Stimulated activated naive CD4-positive, alpha-beta T cell (primary cell): ENCODE measurements at places on chromosomes 11 and 22.

- no peak for DNase-seq
Measured at GRCh38 chr22:30675436-30675835, 7.8 kb upstream of the DUSP18 start.

DNA sequence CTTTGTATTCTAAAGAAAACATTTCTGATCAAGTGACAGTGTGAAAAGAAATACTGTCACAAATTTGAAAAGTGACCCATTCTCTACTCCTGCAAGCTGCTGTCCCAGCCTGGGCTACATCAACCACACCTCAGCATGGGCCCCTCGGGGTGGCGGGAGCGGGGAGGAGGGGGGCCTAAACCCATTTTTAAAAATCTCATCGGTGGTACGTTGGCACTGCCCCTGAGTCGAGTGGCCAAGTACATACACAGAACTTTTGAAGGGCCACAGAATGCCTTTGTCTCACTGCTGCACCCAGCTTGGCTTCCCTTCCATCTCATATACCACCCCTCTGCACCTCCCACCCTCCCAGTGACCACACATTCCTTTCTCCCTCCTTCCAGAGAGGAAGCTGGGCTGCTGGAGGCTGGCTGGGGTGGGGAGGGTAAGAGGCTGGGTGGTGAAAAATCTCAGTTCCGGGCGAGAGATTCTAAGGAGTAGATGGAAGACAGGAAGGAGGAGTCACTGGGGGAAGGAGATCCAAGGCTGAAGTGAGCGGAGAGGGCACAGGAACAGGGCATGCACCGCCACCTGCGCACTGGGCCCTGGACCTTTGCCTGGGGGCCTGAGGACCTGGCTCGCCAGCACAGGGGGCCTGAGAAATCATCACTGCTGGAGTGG, 21.1 kb downstream of the FXYD6 start:
- no peak for DNase-seq

DNA sequence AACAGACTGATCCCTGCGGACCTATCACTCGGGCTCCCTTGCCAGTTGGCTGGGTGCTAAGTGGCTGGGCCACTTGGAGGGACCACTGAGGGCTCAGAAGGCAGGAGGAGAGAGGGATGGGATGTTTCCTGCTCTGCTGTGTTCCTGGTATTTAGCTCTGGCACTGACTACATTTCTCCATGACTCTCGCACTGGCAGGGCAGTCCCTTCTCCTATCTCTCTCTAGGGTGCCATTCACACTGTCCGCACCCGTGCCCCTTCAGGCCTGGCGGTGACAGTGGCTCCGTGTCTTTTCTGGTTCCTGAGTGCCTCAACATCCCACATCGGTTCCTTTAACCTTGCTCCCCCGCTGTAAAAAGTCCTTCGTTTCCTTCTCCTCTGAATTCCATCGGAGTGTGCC, 31.6 kb upstream of the CECR2 start:
- no peak for DNase-seq

DNA sequence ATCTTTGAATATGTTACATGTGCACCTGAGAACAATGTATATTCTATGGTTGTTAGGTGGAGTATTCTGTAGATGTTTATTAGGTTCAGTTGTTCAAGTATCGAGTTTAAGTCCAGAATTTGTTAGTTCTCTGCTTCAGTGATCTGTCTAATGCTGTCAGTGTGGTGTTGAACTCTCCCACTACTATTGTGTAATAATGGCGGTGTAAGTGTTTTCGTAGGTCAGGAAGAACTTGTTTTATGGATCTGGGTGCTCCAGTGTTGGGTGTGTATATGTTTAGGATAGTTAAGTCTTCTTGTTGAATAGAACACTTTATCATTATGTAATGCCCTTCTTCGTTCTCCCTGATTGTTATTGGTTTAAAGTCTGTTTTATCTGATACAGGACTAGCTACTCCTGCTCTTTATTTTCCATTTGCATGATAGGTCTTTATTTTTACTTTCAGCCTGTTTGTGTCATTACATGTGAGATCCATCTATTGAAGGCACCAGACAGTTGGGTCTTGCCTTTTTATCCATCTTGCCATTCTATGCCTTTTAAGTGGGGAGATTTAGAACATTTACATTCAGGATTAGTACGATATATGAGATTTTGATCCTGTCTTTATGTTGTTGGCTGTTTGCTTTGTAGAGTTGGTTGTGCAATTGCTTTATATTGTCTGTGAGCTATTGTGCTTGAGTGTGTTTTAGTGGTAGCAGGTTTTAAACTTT, 121.6 kb downstream of the DDX10 start:
- no peak for DNase-seq

DNA sequence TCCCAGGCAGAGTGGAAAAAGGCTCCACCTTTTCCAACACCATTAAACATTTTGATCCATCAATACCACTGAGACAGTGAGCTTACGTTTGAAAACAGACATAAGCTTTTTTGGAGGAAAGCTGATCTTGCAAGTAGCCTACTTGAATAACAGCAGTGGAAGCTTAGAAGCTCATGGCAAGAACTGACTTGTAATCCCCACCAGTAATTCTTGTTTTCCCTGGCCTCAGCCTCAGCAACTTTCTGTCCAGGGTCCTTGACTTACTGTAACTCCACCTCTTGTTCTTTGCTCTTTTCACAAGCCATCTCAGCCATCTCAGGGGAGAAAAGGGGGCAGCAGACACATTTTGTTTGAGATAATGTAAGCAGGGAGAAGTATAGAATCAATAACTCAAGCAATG, 12.3 kb upstream of the MPZL2 start:
- DNase-seq, result no peak

DNA sequence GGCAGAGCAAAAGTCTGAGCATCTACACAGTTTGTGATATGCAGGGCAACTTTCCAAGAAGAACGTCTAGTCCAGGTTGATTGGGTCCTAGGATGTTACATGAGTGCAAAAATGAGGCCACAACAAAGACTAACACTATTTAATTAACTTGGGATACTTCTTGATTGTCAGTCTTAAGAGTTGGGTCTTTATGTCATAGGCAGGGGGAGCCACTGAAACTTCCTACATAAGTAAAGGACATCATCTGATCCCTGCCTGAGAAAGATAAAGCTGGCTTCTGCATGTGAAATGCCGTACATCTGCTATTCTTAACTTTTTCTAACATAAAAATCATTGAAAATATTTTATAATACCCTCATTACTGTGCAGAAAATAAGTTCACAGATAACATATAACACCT, 525.5 kb downstream of the NTM start:
- no peak for DNase-seq

DNA sequence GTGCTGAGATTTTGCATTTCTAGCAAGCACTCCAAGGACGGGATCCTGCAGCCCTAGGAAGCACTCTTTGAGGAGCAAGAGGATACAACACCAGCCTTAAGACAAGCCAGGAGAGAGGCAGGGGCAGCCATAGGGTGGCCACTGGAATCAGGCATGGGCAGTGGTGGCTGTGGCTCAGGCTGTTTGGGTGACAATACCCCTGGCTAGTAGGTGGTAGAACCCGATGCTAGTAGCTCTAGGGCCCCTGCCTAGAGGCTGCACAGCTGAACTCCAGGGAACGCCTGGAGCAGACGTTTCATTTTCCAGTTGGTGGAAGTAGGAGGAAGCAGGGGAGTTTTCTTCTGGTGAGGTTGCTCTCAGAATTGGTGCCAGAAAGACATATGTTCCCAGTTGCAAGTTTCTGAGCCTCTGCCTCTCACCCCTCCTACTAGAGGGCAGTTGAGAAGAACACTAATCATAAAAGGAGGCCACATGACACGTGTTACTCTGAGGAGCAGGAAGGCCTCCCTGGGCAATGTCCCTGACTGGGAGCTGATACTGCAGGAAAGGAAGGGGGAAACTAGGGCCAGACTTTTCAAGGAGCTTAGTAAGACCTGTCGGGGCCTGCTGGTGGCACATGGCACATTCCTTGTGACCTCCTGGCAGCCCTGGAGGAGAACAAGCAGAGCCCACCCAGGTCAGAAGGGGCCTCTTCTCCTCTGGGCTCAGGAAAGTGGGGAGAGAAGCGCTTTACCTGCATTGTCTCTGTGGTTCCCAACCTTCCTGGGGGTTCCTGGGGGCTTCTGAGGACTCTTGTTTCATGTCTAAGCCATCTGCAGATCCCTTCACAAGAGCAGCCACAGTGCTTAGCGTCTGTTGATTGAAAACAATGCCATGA, 56.6 kb upstream of the DRD2 start:
- DNase-seq, result no peak

- no peak for DNase-seq
Measured at GRCh38 chr11:4960877-4961276, 5.4 kb upstream of the OR51A2 start.

GRCh38 chr11:64924910-64925284, 408 bp downstream of the PPP2R5B start:
- no peak for DNase-seq

DNA sequence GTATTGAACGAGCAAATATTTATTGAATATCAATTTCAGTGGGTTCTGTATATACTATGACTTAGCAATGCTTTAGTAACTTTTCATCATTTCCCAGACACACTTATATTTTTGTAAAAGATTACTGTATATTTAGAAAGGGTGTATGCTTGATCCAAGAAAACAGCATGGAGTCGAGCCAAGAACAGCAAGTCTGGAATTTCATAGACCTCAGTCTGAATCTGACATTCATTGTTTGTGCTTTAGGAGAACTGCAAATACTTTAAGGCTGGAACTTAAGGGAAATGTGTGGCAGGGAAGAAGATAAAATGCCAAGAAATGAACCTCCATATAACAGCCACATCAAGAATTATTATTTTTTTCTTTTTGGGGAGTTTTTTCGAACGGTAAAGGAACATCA, 1156.8 kb downstream of the LRRC4C start:
- no peak for DNase-seq
